ENCODE measurements at places on chromosomes 4 and X. TPM values are rescaled to one million over a fixed set of nuclear protein-coding genes. Genes with fewer than 3 reads are reported as not detected.

The DYNLT3 gene
- total RNA-seq = 46.0 TPM

The TEX13B gene
- not detected for total RNA-seq

The LUZP4 gene
- not detected for total RNA-seq

The STBD1 gene
- 2.9 TPM for total RNA-seq

The SPANXN4 gene
- not detected for total RNA-seq

The MAGEA9 gene
- not detected for total RNA-seq
